HCT116 (cell line): ENCODE measurements at places on chromosomes 6 and 20. TPM values are rescaled to one million over a fixed set of nuclear protein-coding genes. Genes with fewer than 3 reads are reported as not detected.

- DNase-seq = no peak
These were observed 5.1 kb downstream of the ACAT2 start for GRCh38 chr6:159766906-159767305.

GRCh38 chr20:17343091-17343490, 116.3 kb downstream of the PCSK2 start:
- DNase-seq = no peak

GRCh38 chr6:25053875-25054371, 118.2 kb upstream of the RIPOR2 start:
- DNase-seq = no peak

- no peak for DNase-seq
These were observed 16.7 kb downstream of the RPP21 start for GRCh38 chr6:30361661-30362060.

KIF25 gene
- not detected for total RNA-seq

APMAP gene
- total RNA-seq = 82.7 TPM

HTR1B gene
- total RNA-seq = 0.74 TPM
